ENCODE measurements at places on chromosomes 3 and 15. TPM values are rescaled to one million over a fixed set of nuclear protein-coding genes. Genes with fewer than 3 reads are reported as not detected.
A peak's percentile ranks its signal among the peaks of the same experiment; 100 is the strongest.

- DNase-seq = peak; percentile 26
Measured at GRCh38 chr15:70196372-70197316, 98.9 kb upstream of the TLE3 start.

OIP5 gene
- 13.5 TPM for total RNA-seq

DNA sequence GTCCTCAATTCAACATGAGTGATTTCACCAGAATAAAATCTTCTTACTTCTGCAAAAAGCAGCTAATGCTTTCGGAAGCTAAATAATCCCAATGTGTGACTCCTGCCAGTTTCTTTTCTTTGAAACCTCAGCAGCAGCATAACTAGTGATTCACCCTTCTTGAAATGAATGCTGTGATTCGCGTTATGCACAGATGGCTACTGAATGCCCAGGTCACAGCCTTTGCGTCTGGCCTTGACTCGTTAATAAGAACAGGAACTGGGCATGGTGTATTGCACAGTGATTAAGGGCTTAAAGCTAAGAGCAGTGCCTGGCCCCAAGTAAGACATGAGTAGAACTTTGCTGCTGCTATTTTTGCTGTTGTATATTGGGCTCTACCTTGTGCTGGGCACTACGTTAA, 19.0 kb downstream of the CGNL1 start:
- no peak for DNase-seq

TMCC1 gene
- total RNA-seq = 14.1 TPM

DNA sequence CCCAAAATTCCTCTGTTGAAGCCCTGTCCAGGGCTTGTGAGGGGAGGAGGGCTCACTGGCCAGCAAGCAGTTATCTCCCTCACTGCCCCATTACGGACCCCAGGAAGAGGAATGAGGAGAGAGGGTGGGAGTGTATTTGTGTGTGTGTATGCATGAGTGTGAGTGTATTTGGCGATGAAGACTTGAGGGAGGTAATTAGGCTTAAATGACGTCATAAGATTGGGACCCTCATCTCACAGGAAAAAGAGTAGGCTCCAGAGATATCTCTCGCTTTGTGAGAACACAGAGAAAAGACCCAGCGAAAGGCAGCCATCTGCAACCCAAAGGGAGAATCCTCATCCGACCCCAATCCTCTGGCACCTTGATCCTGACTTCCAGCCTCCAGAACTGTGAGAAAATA, 32.2 kb downstream of the ADCY5 start:
- no peak for DNase-seq
